ENCODE measurements at places on chromosomes 5 and 9.

DNA sequence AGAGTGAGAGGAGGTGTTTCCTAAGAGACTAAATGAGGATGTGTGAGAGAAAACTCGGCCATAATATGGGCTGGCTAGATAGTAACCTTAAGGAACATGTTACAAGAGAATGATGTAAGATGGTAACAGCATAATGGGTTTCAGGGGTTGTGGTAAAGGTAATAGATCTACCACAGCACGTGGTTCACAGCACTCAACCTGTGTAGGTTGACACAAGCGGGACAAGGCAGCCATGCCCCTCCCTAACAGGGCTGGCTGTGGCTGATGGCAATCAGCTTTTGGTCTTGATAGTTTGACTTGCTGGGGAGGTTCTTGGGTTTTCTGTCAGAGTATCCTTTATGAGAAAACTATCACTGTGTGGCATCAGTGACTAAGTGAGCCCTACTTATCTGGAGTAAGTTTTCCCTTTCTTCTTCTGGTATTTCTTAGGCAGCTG lies 138.6 kb downstream of the TRIO start:
- no peak for DNase-seq

- DNase-seq, result no peak
These were observed 1010.1 kb downstream of the CDH18 start for GRCh38 chr5:18977880-18978279.

- DNase-seq, result no peak
These were observed 26.4 kb downstream of the ARHGAP26 start for GRCh38 chr5:142796492-142797109.

- DNase-seq, result no peak
These were observed 35.8 kb downstream of the C5orf15 start for GRCh38 chr5:133932441-133933168.

DNA sequence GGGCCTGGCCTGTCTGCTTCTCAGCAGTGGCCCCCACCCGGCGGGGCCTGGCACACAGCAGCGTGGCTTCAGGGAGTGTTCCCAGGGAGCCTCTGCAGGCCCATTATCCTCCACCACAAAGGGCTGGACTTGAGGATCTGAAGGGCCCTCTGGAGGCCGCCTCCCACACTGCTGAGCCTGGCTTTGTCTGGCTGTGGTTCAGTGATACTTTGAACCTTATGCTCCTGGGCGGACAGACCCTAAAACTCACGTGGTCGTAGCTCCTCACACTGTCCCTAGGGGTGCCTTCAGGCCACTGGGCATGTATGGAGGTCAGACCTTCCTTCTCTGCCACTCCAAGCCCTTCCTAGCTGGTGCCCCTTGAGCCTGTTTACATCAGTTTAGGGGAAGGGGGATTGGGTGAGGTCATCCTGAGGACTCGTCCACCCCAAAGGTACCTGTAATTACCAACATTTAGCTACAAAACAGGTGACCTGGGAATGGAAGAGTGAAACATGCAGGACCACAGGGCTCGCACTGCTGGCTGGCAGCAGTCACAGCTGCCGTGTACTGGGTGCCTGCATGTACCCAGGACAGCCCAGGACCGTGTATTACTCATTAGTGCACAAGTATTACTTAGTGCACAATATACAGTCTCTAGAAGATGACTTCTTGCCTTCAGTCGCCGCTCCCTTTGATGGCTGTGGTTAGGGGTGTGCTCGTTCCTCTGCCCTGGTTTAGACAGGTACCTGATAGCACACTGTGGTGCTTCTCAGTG lies 8.5 kb downstream of the GRHPR start:
- DNase-seq, result no peak

DNA sequence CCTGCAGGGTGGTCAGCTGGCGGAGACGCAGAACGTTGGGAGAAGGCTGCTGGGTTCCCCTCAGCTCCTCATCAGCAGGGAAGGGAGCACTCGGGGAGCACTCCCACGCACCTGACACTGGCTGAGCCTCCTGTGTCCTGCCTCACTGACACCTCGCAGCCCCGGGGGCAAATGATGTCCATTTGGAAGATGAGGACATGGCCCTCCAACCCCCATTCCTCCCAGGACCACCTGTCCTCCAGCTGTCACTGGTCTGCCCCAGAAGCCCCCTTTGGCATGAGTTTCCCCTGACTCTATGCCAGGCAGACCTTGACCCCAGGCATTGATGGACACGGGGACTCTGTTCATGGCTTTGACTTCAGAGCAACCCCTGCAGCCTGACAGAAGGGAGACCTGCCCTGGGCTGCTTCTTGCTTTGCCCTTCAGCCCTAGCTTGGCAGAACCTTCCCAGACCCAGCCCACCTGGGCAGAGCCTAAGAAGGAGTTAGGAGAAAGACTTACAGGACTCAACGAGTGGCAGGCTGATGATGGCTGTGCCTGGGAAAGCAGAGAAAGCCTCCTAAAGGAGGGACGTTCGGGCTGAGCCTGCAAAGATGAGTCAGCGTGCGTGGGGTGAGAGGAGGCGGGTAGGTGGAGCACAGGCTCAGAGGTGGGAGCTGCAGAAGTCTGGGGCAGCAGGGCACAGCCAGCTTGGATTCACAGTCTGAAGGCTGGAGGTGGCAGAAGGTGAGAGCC lies 90.6 kb downstream of the LMX1B start:
- DNase-seq, result no peak

DNA sequence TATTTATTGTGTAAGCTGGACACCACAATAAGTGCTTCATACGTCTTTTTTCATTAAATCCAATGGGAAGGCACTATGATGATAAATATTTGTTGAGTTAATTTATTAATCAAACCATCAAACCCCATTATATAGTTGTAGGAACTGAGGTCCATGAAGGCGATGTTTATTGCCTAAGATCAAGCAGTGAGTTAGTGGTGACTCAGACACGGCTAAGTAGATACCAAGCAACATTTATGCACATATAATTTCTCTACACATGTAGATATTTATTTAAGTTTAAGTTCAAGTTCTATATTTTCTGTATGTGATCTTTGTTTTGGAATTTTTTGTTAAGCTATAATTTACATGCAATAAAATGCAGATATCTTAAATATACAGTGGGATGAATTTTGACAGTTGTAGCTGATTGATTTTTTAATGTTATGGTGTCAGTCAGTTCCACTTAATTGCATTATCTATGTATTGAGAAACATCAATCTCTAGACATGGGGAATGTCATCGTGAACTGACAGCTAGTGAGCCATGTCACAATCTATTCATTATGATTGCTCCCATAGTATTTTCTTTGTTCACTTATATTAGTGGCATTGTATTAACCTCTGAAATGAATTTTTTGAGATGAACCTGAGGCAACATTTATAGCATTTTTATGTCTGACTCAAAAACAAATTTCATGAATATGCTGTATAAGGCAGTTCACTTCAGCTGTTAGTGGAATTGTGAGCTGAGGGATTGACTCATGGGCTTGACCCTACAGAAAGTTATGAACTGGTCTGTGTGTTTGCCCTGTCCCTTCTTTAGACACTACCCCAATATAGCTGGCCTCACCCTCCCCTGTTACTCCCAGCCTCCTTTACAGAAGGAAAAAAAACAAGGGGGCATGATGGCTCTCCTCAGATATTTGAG lies 11.9 kb upstream of the GARNL3 start:
- DNase-seq, result no peak

DNA sequence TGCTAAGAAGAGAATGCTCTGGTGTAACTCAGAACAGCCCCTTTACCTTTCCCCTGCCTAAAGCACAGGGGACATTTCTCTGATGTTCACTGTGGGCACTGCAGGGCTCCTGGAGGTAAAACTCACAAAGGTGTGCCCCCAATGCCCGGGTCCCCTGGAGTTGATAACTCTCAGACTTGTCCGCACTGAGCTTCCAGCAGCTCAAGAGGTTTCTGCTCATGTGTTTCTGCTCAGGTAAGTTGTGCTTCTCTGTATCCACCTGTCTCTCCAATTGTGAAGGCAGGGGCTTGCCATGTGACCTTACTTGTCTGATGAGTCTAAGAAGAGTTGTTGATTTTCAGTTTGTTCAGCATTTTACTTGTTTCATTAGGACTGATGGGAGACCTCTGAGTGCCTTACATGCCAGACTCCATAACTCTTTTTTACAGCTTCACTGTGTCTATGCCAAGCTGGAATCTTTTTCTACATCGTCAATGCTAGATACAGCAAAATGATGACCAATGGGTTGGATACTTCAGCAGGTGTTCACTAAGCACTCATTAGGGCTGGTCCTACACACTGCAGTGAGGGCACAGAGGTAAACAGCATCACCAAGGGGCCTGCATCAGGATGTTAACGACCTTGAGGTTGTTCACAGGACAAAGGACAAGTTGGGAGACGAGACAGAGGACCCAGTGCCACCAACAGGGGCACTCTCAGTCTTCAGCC lies 56.4 kb downstream of the MRPL36 start:
- DNase-seq, result no peak

GRCh38 chr9:115627511-115627910 lies 509.6 kb upstream of the TNC start:
- no peak for DNase-seq

DNA sequence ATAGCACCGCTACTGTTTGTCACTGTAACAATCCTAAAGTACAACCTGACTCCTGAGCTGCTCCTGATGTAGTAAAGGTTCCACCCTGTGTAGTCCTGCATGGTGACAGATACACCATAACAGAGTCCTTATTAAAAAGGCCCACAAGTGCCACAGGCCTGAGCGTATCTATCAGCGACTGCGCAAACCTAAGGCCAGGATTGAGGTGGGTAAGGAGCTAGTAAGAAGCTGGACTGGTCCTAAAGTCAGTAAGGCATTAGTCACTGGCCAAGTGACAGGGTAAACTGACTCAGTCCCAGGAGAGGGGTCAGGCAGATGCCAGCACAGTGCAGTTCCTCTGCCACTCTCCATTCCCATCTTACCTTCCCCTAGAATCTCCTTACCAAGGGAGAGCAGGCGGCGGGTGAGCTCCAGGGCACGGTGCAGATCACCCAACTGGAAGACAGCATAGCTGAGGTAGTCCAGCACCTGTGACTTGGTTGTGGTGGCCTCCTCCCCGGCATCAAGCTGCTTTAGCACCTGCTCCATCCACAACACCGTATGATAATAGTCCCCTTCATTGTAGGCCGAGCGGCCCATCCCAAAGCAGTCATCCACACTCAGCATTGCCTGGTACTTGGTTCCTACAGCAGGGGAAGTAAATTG lies 17.6 kb downstream of the P4HA2 start:
- no peak for DNase-seq

GRCh38 chr5:119926301-119926700 lies 296.9 kb downstream of the FAM170A start:
- DNase-seq, result no peak

DNA sequence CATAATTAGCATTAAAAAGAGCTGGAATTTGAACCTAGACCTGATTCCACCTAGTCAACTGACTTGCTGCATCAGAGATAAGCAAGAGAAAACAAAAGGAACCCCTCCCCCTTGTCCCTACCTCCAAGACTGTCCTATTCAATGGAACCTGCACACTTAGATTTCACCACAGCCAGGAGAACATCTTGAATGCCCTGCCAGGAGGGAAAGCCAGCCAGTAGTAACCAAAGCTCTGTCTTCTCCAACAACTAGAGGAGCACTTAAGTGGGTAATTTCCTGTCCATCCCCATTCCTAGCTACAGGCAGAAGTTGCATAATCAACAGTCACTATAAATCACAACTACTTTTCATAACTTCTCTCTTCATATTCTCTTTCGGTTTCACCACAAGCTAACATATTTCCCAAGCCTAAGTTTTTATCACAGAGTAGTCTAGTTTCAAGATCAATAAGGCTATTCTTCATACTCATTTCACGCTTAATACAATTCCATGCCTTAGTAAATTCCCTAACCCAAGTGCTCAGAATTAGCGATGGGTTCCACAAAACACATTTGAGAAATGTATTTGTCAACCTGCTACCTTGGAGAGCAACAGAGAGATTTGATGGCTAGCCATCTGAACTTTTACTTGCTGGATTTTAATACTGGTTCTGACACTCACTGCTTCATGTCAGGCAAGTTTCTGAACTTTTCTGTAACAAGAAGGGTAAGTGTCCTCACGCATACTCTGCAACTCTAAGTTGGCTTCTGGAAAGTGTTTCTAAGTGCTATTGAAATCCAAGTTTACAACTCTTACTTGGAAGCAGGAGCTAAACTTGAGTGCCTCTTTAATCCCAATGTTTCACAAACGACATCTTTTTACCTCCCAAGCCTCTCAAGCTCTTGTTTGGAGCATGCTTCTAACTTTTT lies 2.0 kb downstream of the DENND1A start:
- no peak for DNase-seq

DNA sequence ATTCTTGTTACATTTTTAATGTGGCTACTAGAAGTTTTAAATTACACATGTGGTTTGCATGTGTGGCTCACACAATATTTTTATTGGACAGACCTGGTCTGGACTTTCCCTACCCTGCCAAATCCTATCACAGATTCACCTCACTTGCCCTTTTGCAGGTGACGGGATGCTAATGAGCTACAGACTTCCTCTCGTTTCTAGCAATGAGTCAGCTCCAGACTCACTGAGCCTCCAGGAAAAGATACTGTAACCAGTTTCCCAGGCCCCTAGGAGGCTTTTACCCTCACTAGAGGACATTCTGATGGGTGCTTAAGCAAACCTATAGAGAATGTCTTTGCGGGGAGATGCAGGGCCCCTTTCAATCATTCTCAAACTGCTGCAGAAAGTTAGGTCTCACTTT lies 135.4 kb downstream of the WDR41 start:
- DNase-seq, result peak; percentile 83

DNA sequence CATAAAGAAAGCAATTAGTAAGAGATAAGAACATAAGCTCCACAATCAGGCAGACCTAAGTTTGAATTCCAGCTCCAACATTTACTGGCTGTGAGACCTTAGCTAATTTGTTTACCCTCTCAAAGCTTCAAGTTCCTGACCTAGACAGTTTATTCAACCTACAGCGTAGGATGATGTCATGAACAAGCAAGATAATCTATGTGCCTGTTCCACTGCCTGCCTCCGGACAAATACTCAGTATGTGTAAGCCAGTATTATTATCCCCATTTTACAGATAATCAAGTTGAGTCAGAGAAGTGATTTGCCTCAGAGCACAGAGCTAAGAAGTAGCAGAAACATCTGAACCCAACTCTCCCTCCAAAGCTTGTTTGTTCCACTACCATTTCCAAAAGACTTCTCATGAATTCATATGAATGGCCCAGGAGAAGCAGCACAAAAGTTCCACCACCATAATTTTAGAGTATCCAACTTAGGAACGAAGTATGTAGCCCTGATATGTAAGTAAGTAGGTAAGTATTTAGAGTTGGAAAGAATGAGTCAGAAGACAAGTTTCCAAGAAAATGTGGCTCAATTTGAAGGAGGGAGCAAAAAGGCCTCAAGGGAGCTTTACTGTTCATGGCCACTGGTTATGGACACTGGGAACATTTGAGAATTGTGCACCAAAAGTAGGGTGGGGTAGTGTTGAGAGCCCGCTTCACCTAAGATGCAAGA lies 398.2 kb downstream of the NFIB start:
- no peak for DNase-seq

GRCh38 chr5:56759521-56760216 lies 55.7 kb upstream of the MAP3K1 start:
- DNase-seq, result no peak

DNA sequence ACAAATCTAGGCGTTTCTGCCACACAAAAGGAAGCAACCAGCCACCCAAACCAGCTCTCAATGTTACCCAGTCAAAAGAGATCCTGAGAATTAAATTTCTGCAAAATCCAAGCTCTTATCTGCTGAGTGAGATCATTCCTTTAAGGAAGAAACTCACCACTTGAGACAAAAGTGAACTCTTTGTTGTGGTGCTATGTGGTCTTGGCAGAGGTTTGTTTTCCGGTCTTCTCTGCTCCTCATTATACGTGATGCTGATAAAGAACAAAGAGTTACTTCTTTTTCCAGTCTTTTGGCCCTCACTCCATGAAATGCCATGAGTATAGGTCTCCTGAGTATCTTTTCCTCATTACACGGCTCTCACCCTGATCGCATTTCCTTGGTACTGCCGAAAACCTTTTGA lies 82.1 kb downstream of the PRKACG start:
- DNase-seq, result no peak
